Foreskin fibroblast (primary cell): ENCODE measurements at places on chromosomes 3 and 15.
A peak's percentile ranks its signal among the peaks of the same experiment; 100 is the strongest.

GRCh38 chr15:82064824-82065223, 19.0 kb upstream of the MEX3B start:
- DNase-seq: no peak

GRCh38 chr15:45863881-45864580, 229.2 kb downstream of the SQOR start:
- no peak for DNase-seq

DNA sequence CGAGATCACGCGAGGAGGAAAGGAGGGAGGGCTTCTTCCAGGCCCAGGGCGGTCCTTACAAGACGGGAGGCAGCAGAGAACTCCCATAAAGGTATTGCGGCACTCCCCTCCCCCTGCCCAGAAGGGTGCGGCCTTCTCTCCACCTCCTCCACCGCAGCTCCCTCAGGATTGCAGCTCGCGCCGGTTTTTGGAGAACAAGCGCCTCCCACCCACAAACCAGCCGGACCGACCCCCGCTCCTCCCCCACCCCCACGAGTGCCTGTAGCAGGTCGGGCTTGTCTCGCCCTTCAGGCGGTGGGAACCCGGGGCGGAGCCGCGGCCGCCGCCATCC, 1.1 kb upstream of the SETD5 start:
- peak; percentile 95 for DNase-seq

GRCh38 chr3:42831321-42831713, 22.1 kb downstream of the ACKR2 start:
- DNase-seq: peak; percentile 61

DNA sequence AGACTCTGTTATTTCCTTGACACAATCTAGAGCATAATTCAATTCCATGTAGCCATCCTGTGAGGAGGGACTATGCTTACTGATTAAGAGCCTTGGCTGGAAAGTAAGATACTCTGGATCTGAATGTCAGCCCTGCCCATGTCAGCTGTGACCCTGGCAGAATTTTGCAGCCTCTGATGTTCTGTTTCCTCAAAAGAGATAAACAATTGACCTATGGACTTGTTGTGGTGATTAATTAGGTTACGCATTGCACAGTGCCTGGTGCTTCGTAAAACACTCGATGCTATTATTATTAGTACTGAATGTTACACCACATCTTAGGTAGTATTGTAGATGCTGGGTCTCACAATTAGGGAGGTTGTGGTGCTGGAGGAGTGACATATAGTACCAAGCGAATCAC, 161.3 kb upstream of the MEIS2 start:
- no peak for DNase-seq

DNA sequence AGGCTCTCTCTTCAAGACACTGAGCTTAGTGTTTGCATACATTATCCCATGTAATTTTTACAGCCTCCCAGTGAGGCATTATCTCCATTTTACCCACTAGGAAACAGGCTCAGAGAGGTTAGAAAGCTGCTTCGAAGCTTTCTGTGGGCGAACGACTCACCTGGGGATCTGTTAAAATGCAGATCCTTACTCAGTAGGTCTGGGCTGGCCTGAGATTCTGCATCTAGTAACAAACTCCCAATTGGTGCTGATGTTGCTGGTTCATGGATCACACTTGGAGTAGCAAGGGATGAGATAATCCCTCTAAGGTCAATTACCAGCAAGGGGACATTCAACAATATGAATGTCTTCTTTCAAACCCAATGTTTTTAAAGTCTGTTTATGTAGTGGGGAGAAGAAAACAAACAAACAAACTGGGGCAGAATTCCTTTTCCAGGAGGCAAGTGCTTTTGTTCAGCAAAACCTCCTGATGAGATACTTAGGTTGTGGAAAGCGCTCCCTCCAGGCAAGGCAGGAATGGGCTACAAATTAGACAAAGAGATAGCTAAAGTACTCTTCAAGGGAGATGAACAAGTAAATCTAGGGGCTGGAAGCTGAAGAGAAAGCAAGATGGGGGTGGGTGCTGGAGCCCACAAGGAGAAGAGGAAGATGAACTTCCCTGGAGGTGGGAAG, 311.9 kb downstream of the SHQ1 start:
- no peak for DNase-seq

DNA sequence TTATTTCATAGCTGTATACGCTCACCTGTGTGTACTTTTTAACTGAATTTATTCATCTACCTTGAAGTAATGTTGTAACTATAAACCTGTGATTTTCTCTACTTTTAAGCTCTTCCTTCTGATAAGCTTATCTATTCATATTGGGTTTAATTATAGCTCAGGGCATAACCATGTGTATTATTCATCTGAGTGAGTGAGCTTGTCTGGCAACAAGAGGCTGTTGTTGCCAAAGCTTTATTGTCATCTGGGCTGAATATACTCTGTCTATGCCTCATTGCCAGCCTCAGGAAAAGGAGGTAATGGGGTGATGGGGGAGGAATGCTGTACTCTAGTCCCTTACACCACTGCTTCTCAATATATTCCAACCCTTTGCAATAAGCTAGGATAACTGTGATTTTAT, 292.4 kb downstream of the UBE2E2 start:
- DNase-seq: peak; percentile 76

GRCh38 chr3:158652463-158652862, 8.1 kb downstream of the GFM1 start:
- no peak for DNase-seq

GRCh38 chr3:65960087-65960486, 78.6 kb downstream of the MAGI1 start:
- peak; percentile 52 for DNase-seq

DNA sequence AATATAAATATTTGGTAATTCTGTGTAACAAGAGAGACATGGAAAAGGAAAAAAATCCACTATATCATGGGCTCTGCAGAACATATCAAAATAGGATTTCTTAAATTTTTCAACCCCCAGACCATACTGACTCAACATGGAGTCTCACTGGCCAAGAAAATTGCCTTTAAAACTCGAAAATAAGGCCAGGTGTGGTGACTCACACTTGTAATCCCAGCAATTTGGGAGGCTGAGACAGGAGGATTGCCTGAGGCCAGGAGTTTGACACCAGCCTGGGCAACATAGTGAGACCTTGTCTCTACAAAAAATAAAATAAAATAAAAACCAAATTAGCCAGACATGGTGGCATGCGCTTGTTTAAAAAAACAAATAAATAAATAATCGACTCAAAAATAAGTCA, 294.4 kb upstream of the TPRG1 start:
- DNase-seq: no peak

DNA sequence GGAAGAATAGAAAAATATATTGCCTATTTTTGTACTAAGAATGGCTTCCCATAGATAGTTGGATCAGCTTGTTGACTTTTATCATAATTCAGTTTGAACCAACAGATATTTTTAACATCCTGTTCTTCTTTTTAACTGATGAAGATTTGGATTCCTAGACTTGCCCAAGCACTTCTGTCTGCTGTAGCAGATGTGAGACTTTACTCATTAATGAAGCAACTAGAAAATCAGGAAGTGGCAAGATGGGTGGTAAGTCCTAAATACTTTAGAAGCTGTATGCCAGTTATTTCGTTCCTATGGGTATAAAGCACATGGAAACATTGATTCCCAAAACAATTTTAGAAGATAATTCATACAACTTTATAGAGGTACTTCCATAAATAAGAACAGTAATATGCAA, 8.4 kb downstream of the PIGB start:
- no peak for DNase-seq

DNA sequence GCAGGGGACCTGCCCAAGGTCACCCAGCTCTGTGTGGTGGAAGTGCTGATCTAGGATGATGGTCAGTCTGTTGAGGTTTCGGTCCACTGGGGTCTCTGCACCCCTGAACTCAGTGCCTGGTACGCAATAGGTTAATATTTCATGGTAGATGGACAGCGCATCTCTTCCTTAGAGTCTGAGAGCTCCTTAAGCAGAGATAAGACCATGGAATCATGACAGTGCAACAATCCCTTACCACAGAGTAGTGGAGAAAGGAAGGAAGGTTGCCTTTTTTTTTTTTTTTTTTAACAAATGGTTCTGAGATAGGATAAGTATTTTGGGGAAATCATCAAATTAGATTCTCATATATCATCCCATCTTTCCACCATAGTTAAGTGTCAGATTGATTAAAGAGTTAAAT, 79.8 kb upstream of the SLC6A1 start:
- DNase-seq: no peak

DNA sequence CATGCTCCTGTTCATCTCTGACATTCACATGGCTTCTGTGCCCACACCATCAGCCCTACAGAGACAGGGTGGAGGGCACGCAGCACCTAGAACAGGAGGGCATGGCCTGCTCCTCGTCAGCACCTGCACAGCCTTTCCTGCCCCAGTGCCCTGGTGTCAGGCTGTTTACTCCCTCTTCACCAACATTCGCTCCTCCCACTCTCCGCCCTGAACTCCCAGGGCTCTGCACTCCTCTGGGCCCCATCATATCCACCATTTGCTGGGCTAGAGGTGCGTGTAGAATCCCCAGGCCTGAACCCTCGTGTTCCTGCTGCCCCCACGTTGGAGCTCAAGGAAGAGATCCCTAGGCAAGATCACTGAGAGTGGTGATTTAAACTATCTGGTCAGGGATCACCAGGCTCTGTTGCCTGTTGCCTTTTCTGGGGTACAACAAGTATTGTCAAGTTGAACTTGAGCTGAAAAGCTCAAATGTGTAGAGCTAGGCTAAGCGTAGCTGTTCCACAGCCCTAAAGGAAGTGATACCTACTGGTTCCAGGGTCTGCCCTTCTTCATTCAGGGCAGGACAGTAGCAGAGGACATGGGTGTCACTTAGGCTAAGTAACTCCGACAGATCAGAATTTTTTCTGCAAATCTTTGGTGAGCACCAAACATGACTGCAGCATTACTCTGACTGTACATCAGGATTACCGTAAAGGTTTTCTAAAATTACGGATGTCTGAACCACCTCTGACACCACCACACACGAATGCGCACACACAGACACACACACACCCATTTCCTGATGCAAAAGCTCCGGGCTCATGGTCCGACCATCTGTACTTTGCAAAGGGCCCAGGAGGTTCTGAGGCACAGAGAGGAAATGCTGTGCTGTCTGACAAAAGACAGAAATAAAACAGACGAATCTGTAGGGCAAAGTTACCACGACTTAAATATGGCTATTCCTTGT, 43.7 kb upstream of the GNB5 start:
- DNase-seq: no peak

GRCh38 chr3:159804726-159805410, 183.8 kb upstream of the IL12A start:
- DNase-seq: peak; percentile 91

- peak; percentile 92 for DNase-seq
These were observed at the start of gene SNUPN for GRCh38 chr15:75625542-75626347. Gene SNUPN, minus strand, starts transcription at chr15:75625725. Its CDS starts 4,674 bp downstream, at chr15:75621051.

- DNase-seq: no peak
These were observed 36.8 kb downstream of the EID1 start for GRCh38 chr15:48914717-48915116.

DNA sequence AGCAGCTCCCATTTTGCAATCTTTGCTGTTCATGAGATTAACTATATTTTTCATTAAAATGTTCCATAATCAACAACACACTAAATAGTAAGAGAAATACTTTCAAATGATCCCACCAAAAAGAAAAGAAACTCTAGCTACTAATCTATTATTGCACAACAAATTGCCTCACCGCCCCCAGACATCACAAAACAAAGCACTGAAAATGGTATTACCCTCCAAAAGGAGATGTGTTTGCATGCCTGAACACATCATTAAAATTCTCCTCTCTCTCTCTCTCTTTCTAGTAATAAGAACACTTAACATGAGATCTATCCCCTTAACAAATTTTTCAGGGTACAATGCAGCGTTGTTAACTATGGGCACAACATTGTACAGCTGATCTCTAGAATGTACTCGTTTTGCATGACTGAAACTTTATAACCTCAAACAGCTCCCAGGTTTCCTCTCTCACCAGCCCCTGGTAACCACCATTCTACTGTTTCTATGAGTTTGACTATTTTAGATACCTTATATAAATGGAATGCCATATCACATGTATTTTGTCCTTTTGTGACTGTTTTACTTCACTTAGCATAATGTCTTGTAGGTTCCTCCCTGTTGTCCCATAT, 33.1 kb downstream of the WNT5A start:
- DNase-seq: peak; percentile 38

DNA sequence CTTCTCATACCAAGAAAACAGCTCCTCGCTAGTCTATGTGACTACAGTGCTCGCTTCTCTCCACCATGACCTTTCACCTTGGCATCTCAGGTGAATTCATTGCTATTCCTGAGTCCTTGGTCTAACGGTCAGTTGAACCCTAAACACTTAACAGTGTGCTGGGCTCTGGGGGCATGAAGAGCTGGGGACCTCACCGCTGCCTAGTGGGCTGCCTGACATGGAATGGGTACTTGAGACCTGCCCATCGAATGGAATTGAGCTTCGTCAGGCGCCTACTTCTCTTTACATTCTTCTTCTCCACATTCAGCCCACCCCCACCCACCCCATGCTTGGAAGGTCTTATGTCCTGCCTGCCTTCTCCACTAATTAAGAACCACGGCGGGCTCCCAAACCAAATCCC, 22.1 kb downstream of the BOC start:
- no peak for DNase-seq

DNA sequence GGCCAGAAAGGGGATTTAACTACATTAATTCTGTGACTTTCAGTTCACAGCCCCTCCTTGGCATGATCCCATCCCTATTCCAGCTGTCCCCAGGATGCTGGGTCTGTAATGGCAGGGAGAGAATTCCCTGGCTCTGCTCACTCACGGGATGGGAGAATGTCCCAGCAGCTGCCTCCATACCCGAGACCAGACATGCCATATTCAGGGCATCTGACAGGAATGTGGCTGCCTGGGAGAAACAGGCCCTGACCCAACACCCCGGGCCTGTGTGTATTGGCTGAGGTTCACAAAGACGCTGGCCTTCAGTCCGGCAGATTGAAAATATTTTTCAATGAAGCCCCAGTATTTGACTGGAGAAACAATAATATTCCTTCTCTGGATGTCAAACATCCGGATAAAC, 83.6 kb upstream of the SMAD3 start:
- no peak for DNase-seq

DNA sequence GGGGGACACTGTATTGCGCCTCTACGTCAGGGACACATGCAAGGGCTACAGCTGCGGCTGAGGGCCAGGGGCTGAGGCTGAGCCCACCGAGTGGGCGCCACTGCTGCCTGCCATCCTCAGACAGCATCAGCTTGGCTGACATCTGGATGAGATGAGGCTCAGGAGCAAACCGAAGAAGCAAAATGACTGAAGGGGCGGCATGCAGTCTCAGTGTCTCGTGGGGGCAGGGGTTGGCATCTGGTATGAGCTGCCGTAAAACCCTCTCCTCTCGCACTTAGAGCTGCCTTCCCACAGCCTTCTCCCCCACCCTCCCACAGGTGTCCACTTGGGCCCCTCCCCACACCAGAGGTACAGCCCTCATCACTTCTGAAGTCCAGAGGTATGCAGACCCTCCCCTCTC, 24.2 kb upstream of the CMTM7 start:
- DNase-seq: no peak

GRCh38 chr15:63288778-63289378, 11.5 kb downstream of the APH1B start:
- DNase-seq: peak; percentile 75

DNA sequence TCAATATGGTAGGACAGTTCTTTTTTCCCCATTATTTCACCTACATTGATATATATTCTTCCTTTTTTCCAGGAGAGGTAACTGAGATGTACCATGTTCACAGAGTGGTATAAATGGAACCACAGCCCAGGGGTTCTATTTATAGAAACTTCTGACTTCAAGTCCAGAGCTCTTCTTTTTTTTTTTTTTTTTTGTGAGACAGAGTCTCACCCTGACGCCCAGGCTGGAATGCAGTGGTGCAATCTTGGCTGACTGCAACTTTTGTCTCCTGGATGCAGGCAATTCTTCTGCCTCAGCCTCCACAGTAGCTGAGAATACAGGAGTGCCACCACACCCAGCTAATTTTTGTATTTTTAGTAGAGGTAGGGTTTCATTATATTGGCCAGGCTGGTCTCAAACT, 267.1 kb upstream of the TPRG1 start:
- peak; percentile 64 for DNase-seq
